ENCODE measurements at places on chromosomes 1 and 21.

- DNase-seq, result no peak
These were observed 27.5 kb downstream of the RGL1 start for GRCh38 chr1:183832459-183832858.

DNA sequence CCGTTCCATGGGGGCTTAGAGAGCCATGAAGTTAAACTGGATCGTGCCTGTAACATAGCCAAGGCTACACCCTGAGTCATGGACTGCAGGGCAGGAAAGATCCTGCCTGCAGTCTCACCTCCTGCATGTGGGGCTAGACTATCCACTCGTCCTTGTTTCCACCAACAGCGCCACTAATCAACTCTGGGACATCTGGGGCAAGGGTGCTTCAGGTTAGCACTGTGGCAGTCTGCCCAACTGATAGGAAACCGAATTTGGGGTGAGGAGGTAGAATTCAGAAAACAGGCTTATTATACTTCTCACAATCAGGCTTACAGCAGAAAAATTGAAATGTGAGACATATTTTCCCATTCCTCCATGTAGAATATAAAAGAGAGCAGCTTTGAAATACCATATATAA is 85.2 kb upstream of the ADAM30 start:
- DNase-seq, result no peak

- DNase-seq, result no peak
These were observed 16.7 kb downstream of the KDM1A start for GRCh38 chr1:23035823-23036452.

DNA sequence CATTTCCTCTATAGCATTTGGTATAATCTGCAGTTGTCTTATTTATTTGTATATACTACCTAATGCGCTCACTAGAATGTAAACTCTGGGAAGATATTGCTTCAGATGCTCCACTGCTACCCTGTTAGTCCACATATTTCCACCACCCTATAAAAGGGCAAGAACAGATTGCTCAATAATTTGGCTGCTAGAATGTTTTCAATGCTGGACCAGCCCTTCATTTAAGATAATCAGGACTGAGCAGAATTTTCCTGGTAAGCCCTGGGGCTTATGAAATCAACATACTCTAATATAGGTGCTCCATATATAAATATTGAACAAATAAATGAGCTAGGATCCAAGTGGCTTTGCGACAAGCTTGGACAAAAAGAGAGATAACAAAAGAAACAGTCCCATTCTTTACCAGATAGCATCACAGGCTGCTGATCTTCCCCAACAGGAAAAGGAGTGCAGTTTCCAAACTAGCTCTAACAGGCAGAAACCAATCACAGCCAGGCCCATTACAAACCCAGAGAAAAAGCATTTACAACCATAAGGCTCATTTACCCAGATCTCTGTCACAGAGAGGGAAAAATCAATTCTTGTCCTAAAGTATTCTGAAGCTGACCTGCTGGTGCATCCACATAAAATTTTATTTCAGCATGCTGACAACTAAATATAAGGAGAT is 8.3 kb downstream of the BCAR3 start:
- no peak for DNase-seq

DNA sequence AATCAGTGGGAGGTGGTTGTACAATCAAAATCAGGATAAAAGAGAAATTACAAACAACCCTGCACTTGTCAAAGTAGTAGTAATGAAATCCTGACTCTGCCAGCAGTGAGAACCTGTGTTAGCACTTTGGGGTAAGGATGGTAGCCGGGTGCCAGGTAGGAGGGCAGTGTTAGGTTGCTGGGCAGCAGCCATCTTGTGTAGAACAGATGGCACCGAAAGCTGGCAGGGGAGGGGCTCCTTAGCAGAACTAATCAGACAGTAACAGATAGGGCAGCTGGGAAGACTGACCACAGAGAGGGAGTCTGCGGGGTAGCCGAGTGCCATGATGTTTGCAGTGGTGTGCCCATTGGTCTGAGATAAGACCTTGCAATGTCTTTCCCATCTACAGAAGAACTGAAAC is 137.3 kb downstream of the SDCCAG8 start:
- no peak for DNase-seq
